ENCODE measurements at places on chromosomes 7 and 10.

DNA sequence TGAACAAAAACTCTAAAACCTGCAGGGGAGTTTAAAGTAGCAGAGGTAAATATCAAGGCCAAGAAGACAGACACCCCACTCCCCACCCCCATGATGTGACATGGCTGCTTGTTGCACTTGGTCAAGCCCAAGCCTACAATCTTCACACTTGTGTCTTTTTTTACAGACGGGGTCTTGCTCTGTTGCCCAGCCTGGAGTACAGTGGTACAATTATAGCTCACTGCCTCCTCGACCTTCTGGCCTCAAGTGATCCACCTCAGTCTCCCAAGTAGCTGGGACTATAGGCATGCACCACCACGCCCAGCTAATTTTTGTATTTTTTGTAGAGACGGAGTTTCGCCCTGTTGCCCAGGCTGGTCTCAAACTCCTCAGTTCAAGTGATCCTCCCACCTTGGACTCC is 71.9 kb upstream of the CYTH3 start:
- no peak for DNase-seq

DNA sequence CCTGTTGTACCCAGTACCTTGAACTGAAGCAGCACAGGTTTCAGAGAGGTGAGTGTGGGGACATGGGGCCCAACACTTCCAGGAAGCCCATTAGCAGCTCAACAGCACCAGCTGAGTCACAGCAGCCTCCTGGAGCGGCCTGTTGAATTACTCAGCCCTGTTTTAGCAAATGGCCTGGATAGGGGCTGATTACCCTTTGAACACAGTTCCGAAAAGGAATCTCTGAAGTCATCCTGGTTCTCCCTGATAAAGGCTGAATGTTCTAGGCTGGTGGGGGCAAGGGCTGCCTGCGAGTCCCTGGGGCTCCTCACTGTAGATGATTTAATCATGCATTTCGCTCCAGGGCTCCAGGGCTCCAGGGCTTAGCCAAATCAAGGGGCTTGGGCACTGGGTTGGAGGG is 287.5 kb downstream of the GRID1 start:
- DNase-seq, result no peak

DNA sequence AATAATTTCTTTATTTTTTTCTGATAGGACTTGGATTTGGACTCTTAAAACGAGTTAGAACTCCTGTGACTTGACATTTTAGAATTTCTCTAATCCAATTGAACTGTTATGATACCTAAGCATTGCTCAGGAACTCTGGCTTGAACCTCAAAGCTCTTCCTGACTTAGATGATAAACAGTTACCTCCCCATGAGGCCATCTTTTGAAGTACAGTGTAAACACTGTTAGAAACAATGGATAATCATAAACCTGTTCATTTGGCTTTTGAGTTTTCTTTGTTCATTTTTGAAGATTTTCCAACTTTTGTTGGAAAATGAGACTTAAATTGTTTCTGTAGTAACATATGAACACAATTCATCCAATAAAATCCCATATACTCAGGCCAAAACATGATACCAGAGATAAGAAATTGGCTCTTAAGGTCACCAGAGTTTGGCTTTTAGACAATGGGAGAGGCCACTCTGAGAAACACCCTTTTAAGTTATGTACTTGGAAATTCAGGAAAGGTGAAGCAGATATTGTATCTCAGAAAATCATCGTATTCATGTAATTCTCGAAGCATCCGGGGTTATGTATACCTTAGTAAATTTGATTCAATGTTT is 59.6 kb downstream of the RUNDC3B start:
- DNase-seq, result no peak

- DNase-seq, result no peak
Observed at GRCh38 chr7:3272691-3273141, 28.3 kb upstream of the SDK1 start.

- DNase-seq, result no peak
Observed at GRCh38 chr7:111753968-111754367, 191.7 kb upstream of the IMMP2L start.

GRCh38 chr7:90461219-90461618 is 8.2 kb upstream of the PTTG1IP2 start:
- DNase-seq, result no peak

GRCh38 chr10:69180525-69181204 is 631 bp downstream of the SUPV3L1 start:
- no peak for DNase-seq

DNA sequence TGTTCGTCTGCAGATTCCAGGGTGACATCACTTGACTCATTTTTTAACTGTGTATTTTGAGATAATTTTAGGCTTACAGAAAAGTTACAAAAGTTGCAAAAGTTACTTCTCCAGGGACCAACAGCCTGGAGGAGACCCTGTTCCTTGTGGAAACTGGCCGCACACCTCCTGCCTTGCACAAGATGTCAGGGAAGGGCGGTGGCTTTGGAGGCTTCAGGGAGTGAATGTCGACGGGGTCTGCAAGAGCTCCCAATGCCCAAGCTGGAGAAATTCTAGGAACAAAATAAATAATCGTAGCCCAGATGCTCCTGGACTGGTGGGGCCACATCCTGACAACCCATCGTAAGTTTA is 62.2 kb upstream of the FAM20C start:
- no peak for DNase-seq

DNA sequence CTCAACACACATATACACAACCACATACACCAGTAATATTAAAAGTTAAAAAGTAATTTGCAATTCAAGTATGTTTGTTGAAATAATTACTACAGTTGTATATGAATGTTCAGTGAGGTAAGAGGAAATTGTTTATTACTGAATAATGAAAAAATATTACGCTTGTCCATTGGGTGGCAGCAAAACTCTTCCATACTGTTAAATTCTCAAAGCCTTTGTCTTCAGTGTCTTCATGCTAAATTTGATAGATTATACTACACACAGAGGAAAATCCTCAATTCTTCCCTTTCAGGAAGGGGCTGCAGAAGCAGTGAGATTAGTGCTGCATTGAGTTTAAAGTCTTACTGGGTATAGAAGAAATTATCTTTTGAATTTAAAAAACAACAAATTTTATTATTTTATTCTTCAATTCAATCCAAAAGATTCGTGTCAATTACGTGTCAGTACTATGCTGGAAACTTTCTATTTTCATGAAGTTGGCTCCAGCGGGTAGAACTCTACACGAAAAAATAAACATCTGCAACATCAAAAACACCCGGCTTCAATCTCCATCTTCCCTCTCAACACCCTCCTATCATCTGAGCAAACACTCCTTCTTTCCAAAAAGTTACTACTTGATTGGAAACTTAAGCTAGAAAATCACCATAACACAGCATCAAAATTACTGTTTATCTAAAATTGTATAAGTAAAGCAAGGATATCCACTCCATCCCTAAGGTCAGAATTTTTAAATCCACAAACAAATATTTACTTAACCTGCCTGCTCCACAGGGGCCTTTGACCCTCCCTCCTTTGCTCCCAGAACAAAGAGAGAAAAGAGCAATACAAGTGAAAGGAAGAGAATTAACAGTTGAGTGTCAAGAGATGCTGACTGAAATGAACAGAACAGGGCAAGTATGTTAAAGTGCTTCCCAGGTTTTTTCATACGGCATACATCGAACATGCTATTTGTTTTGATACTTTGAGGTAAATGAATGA is 37.0 kb upstream of the TES start:
- peak; percentile 51 for DNase-seq

DNA sequence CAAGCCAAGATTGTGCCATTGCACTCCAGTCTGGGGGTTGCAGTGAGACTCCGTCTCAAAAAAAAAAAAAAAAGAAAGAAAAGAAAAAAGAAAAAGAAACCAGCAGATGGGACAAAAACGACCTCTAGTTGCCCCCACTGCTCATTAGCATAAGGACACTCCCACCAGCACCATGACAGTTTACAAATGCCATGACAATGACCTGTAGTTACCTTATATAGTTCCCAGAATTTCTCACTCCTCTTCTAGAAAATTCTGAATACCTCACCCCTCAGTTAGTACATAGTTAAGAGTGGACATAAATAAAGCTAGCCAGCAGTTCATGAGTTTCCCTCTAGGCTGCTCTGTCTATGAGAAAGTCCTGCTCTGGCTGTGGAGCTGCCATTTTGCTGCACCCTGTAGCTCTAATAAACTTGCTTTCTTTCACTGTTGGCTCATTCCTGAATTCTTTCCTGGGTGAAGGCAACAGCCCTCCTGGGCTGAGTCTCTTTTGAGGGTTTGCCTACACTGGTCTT is 276.8 kb upstream of the AKR1E2 start:
- DNase-seq, result no peak

GRCh38 chr10:103542764-103543616 is 49.5 kb downstream of the NEURL1 start:
- peak; percentile 31 for DNase-seq

Data from CD4-positive, alpha-beta T cell treated with Interleukin-6 at 100 ng/mL for 8 hours (primary cell).